Activated CD4-positive, alpha-beta T cell treated with anti-CD3 and anti-CD28 coated beads, Interleukin-2, amount 10 ng/mL, durations not matched to agents 7 days and 5 days (primary cell): ENCODE measurements at places on chromosomes 11 and 22. TPM values are rescaled to one million over a fixed set of nuclear protein-coding genes. Genes with fewer than 3 reads are reported as not detected.
A peak's percentile ranks its signal among the peaks of the same experiment; 100 is the strongest.

UBASH3B gene
- total RNA-seq = 15.2 TPM

DNA sequence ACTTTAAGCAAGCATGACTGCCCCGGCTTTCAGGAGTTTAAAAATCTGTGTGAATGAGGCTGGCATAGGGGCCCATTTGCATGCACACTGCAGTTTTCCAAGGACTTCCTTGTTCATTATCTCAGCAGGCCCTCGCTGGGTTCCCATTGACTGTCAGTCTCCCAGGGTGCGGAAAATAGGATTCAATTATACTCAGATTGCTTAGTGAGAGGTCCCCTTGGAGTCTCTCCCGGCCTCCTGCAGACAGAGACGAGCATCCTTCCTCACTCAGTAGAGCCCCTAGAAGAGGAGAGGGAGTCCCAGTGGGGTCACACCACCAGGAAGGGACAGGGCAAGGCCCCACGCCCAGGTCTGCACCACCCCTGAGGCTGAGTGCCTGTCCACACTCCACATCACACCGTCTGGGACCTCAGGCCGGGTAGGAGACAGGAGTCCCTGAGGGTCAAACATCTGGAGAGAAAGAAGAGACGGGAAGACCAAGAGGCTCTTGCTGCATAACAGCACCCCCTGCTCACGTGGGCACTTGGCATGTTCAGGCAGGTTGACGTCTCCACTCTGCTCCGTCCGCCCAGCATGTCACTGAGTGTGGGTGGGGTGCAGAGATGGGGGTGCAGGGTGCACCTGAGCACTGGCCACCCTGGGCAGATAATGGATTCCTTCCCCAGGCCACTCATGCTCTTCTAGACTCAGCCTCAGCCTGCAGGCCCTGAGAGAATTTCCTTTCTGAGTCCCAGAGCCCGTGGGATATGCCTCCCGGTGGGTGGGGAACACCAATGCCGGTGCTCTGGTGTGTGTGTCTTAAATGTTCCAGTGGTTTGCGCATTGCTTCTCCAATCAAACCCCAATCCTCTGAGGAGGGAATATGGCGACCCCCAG lies 58.8 kb downstream of the MCM5 start:
- no peak for DNase-seq

- peak; percentile 46 for DNase-seq
These were observed 12.6 kb upstream of the MAPK8IP1 start for GRCh38 chr11:45872651-45873356.

GRCh38 chr11:30370164-30370563 lies 47.3 kb downstream of the ARL14EP start:
- no peak for DNase-seq

DNA sequence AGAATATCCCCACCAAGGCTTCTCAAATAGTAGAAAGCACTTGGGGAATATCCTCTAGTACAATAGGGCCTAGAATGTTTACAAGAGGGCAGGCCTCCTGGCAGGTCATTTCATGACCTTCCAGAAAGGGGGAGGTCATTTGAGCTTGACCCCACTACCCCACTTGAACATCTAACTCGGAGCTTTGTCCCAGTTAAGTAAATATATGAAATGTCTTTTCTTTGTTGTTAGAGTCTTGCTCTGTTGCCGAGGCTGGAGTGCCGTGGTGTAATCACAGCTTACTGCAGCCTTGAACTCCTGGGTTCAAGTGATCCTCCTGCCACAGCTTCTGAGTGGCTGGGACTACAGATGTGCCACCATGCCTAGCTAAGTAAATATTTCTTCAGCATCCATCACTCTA lies 108.4 kb downstream of the ABTB2 start:
- DNase-seq = no peak
